ENCODE measurements at places on chromosomes 7 and 10. TPM values are rescaled to one million over a fixed set of nuclear protein-coding genes. Genes with fewer than 3 reads are reported as not detected.

The TMEM26 gene
- total RNA-seq: 0.47 TPM

The HHEX gene
- 1.6 TPM for total RNA-seq

The LIPK gene
- not detected for total RNA-seq

The ZNF804B gene
- 4.2 TPM for total RNA-seq

The EBLN1 gene
- total RNA-seq: not detected

The PLXDC2 gene
- 12.5 TPM for total RNA-seq

The ARF5 gene
- 94.8 TPM for total RNA-seq

DNA sequence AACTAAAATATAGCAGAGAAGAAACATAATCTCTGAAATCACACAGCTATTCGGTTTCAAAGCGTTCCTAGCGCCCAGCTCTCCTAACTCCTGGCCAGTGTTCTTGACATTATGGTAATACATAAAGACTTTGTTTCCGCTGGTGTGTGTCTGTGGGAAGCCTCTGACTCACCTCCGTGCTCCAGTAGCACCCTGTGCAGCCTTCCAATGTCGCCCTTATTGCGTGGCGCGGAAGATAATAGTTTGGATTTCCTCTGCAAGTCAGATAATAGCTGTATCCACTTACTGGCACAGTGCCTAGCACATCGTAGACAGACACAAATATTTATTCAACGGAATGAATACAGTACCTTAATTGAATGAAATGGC is 570 bp downstream of the BMS1 start:
- DNase-seq: no peak

DNA sequence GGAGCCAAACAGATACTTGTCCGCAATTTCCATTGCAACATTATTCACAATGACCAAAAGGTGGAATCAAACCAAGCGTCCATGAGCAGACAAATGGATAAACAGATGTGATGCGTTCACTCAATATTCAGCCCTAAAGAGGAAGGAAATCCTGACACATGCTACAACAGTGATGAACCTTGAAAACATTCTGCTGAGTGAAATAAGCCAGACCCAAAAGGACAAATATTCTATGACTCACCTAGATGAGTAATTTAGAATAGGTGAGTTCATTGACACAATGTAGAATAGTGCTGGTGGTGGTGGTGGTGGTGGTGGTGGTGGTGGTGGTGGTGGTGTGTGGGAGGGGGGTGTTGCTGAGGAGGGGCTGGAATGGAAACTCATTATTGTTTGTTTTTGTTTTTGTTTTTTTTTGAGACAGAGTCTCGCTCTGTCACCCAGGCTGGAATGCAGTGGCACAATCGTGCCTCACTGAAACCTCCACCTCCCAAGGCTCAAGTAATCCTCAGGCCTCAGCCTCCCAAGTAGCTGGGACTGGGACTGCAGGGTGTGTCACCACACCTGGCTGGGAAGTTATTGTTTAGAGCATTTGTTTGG is 28.6 kb downstream of the SMKR1 start:
- no peak for DNase-seq

GRCh38 chr7:46109437-46109836 is 188.4 kb upstream of the IGFBP3 start:
- DNase-seq: no peak

DNA sequence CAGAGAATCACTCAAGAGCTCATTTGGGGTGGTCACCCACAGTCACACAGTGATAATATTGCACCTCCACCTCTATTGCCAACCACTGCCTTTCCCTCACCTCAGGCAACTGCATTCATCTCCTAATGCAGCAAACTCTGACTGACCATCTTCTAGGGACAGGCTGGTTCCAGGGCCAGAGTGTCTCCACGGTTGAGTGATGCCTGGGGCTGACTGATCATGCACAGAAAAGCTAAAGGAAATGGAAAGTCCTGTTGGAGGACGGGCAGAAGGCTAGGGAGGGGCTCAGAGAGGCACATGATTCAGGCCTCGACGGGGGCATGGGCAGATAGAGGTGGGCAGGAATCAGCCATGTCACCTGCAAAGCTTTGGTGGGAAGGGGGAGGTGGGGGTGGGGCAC is 127.1 kb upstream of the TNS3 start:
- no peak for DNase-seq

- no peak for DNase-seq
Observed at GRCh38 chr10:127918572-127918971, 11.7 kb downstream of the PTPRE start.

- DNase-seq: no peak
Observed at GRCh38 chr7:35508623-35509400, 186.1 kb downstream of the HERPUD2 start.

- DNase-seq: no peak
Observed at GRCh38 chr10:14605231-14605925, 169.3 kb downstream of the FAM107B start.

- no peak for DNase-seq
Observed at GRCh38 chr10:45505311-45505710, 131.3 kb downstream of the ALOX5 start.
